Neural progenitor cell (in vitro differentiated cells): ENCODE measurements at places on chromosomes 5 and 9. TPM values are rescaled to one million over a fixed set of nuclear protein-coding genes. Genes with fewer than 3 reads are reported as not detected.

The ZNF354B gene
- 16.3 and 31.3 TPM in 2 replicates for total RNA-seq

The SHISAL2B gene
- 10.4 and 17.8 TPM in 2 replicates for total RNA-seq

The PFN3 gene
- not detected in 2 replicates for total RNA-seq

The TMEM215 gene
- total RNA-seq, result not detected in 2 replicates

The FOXE1 gene
- not detected in 2 replicates for total RNA-seq

The SPATA31D1 gene
- not detected in 2 replicates for total RNA-seq

The SH2D3C gene
- 1.8 and 1.9 TPM in 2 replicates for total RNA-seq

The PCDHGC4 gene
- 5.0 and 10.4 TPM in 2 replicates for total RNA-seq

The ZNF618 gene
- total RNA-seq, result 10.5 and 16.9 TPM in 2 replicates

The SLC25A2 gene
- total RNA-seq, result 0.22 and 0.96 TPM in 2 replicates

The PRRT1B gene
- not detected in 2 replicates for total RNA-seq

The FOXD4L6 gene
- total RNA-seq, result not detected in 2 replicates

The CBY3 gene
- total RNA-seq, result not detected in 2 replicates

The ZDHHC11B gene
- 0.25 and 0.60 TPM in 2 replicates for total RNA-seq

The FAM114A2 gene
- total RNA-seq, result 13.2 and 19.9 TPM in 2 replicates

The KIAA1191 gene
- total RNA-seq, result 116 and 126 TPM in 2 replicates

The PRSS3 gene
- total RNA-seq, result not detected in 2 replicates

The SOWAHA gene
- total RNA-seq, result 0.03 TPM in 1 of 2 replicates, not detected in the other

The BTF3 gene
- total RNA-seq, result 519 and 885 TPM in 2 replicates

The PLCXD3 gene
- total RNA-seq, result 0.09 TPM in 1 of 2 replicates, not detected in the other

The RNF224 gene
- not detected in 2 replicates for total RNA-seq

The C9 gene
- not detected in 2 replicates for total RNA-seq

The COL27A1 gene
- 4.3 and 16.2 TPM in 2 replicates for total RNA-seq

The UAP1L1 gene
- 0.12 and 0.51 TPM in 2 replicates for total RNA-seq

The ANKRD34B gene
- total RNA-seq, result 0.77 and 2.5 TPM in 2 replicates

The IL3 gene
- not detected in 2 replicates for total RNA-seq

The FGF18 gene
- 0.06 and 0.22 TPM in 2 replicates for total RNA-seq

The STK32A gene
- 13.0 and 16.7 TPM in 2 replicates for total RNA-seq

The SCAI gene
- total RNA-seq, result 24.1 and 30.2 TPM in 2 replicates

The SYK gene
- total RNA-seq, result not detected in 2 replicates

The NXNL2 gene
- total RNA-seq, result 0.32 and 0.74 TPM in 2 replicates

The DCAF10 gene
- total RNA-seq, result 15.8 and 21.0 TPM in 2 replicates

The SVEP1 gene
- 0.56 and 0.74 TPM in 2 replicates for total RNA-seq

The SPINK6 gene
- not detected in 2 replicates for total RNA-seq

The GPR151 gene
- not detected in 2 replicates for total RNA-seq

The TAL2 gene
- 2.5 TPM in 1 of 2 replicates, not detected in the other for total RNA-seq

The HAUS6 gene
- 40.7 and 61.2 TPM in 2 replicates for total RNA-seq

The GARIN3 gene
- not detected in 2 replicates for total RNA-seq
